Colonic mucosa (tissue), 4 donors: ENCODE measurements at places on chromosomes 5 and 9. TPM values are rescaled to one million over a fixed set of nuclear protein-coding genes. Genes with fewer than 3 reads are reported as not detected.

DNA sequence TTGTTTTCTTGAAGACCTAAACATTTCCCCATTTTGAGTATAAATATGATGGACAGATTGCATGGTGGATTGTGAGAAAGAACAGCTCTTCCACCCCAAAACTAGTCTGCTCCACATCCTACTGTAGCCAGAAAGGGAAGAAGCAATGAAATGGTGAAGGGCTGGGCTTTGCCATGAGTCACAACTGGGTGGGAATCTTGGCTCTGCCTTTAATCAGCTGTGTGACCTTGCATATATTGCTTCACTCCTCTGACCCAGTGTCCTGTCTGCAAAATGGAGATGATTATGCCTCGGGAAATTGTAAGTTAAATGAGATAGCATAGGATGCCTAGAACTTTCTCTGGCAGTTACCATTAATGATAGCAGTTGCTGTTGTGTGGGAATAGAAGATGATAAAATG is 101.9 kb downstream of the PDE8B start:
- DNase-seq = no peak

GRCh38 chr5:88474574-88474973 is 205.9 kb upstream of the TMEM161B start:
- no peak for DNase-seq

GRCh38 chr9:77903666-77904285 is 127.8 kb downstream of the GNAQ start:
- no peak for DNase-seq

DNA sequence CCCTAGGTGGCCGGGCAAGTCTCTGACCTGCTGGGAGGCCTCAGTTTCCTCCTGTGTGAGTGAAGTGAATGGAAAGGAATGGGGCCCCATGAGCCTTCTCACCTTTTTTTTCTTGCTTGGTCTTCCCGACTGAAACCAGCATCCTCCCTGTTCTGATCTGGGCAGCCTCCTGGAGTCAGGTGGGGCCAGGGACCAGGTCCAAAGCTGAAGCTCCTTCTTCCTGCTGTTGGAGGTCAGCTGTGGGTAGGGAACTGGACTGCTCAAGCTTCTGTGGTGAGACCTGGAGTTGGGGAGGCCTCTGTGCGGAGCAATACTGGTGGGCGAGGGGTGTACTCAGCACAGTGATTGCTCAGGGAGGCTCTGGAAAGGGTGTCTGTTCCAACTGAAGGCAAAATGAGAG is 99.7 kb downstream of the PCSK1 start:
- no peak for DNase-seq

DNA sequence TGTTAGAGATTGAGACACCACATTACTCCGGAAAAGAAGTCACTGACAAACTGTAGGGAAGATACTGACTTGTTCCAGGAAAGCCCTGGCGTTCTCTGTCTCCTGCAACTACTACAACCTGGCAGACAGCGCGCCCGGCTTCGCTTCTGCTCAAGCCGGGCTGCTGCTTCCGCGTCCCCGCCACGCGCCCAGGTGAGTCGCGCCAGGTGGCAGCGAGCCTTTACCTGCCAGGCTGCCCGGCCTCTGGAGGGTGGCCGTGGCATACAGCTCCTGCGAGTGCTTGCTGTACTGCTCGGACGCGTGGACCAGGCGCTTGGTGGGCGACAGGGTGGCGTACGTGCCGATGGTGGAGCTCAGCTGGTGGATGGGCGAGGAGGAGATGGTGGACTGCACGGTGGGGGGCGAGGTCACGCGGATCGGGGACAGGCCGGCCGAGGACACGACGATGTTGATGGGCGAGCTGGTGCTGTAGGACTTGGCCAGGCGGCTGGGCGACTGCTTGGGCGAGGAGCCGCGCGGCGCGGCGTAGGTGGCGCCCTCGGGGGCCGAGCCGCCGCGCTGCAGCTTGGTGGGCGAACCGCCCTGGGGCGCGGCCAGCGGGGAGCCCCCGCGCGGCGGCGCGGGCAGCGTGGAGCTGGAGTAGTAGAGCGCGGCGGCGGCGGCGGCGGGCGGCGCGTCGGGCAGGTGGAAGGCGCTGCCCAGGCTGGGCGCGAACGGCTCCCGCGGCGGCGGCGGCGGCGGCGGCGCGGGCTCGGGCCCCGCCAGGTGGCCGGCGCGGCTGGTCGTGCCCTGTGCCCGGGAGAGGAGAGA is 519.6 kb downstream of the CTNND2 start:
- peak; percentile 21 for DNase-seq

DNA sequence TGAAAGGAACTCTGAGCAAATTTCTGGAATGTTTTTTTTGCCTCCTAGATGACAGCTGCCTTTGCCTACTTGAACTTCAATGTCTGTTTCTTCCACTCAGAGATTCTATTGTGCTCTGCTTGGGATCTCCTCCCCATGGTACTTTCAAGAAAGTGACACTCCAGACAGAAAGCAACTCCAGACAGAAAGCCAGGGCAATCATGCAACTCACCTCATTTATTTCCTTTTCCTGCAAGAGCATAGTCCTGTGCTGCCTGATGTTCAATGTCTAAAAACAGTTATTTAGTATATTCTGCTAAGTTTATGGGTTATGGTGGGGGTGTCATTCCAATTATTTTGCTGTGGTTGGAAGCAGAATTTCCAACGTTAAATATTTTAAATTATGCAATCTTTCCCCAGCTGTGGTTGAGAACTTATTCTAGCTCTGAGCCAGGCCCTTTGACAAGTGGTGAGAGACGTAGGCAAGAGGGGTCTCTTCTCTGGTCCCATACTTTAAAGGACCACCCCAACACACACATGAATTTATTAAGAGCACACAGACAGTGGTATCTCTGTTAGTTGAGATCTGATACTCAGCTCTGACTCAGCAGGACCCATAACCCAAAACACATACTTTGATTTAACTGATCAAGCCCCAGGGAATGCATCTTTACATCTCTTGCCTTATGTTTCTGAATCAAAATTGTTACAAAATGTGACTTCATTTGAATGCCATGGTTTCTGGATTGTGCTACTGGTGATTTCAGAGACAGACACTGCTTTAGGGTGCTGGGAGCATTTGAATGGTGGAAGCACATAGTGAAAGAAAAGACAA is 39.5 kb upstream of the MAMDC2 start:
- DNase-seq = no peak

RNF208 gene
- 9.3 TPM for total RNA-seq
